Tibial nerve (tissue), 4 donors: ENCODE measurements at places on chromosomes 3 and 15. TPM values are rescaled to one million over a fixed set of nuclear protein-coding genes. Genes with fewer than 3 reads are reported as not detected.

The LSAMP gene
- total RNA-seq = 4.5 TPM

- no peaks in the 10 kb centered on the region for H3K4me1 ChIP-seq
- H3K27me3 ChIP-seq = peaks cover 31% of the 10 kb centered on the region
- no peak overlapping the region for H3K4me3 ChIP-seq
- DNase-seq = no peak
- no peak overlapping the region for H3K27ac ChIP-seq
Observed at GRCh38 chr3:6867269-6867668, 6.4 kb downstream of the GRM7 start.

DNA sequence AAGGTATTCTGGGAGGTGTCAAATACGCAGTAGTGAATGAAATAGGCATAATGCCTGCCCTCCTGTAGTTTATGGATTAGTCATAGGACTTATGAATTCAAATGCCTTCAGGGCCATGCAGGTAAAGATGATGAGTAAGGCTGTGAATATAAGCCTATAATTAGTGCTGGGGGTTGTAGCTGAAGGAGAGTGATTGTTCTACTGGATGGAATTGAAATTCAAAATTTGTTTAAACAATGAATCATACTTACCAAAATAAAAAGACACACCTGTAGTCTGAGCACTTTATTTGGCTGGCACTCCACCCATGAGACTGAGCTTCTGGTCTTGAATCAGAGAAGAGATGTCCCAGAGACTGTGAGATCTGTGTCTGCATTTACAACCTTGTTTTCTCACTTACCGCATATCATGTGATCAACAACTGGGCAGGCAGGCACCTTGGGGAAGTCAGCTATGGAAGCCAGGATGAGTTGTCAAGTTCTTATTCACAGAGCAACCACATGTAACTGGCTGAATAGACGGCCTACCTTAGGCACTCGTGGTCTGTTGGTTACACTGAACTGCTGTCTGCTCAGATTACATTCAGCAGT lies 291.8 kb downstream of the NAALADL2 start:
- no peak overlapping the region for H3K27ac ChIP-seq
- no peaks in the 10 kb centered on the region for H3K27me3 ChIP-seq
- no peaks in the 10 kb centered on the region for H3K36me3 ChIP-seq
- no peak overlapping the region for H3K4me3 ChIP-seq
- H3K4me1 ChIP-seq = no peaks in the 10 kb centered on the region

GRCh38 chr15:91632981-91633380 lies 220.5 kb upstream of the SLCO3A1 start:
- H3K27me3 ChIP-seq = no peaks in the 10 kb centered on the region
- H3K4me3 ChIP-seq = no peak overlapping the region
- DNase-seq = no peak
- H3K36me3 ChIP-seq = no peaks in the 10 kb centered on the region

The LRRC58 gene
- total RNA-seq = 36.6 TPM
